ENCODE measurements at places on chromosomes 1 and 21. TPM values are rescaled to one million over a fixed set of nuclear protein-coding genes. Genes with fewer than 3 reads are reported as not detected.

Gene ATAD3B
- total RNA-seq: 32.9 TPM

Gene STUM
- not detected for total RNA-seq

Gene S100A7
- not detected for total RNA-seq

Gene AMY1C
- not detected for total RNA-seq

Gene GPR37L1
- not detected for total RNA-seq

Gene TNFRSF18
- 6.3 TPM for total RNA-seq

Gene SAMD11
- not detected for total RNA-seq

- H3K27me3 ChIP-seq: no peaks in the 10 kb centered on the region
- H3K36me3 ChIP-seq: no peaks in the 10 kb centered on the region
- DNase-seq: peak; percentile 38
- H3K4me1 ChIP-seq: peaks cover 3% of the 10 kb centered on the region
Observed at GRCh38 chr1:27001570-27002360, 8.3 kb downstream of the TRNP1 start.

GRCh38 chr1:219724440-219724839 is 111.5 kb upstream of the ZC3H11B start:
- DNase-seq: no peak
- no peak overlapping the region for H3K4me3 ChIP-seq
- H3K4me1 ChIP-seq: no peaks in the 10 kb centered on the region
- no peak overlapping the region for H3K27ac ChIP-seq

DNA sequence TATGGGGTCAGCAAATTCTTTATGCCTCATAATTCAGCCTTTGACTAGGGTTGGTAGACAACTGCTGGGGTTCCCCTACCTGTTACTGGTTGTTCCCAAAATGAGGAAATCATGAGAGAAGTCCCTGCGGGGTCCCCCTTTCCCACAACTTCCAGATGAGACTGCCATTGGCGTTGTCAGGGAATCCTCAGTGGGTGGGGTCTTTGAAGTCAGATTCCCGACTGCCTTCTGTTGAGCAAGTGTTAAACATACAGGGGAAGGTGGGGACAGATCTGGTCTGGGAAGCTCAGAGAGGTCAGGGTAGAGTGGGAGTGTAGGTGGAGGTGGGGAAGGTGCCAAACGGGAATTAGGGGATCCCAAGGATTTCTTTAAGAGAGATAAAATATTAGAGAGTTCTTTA is 14.7 kb downstream of the HSD3B2 start:
- H3K4me3 ChIP-seq: no peak overlapping the region
- no peaks in the 10 kb centered on the region for H3K36me3 ChIP-seq
- no peak for DNase-seq

- H3K4me3 ChIP-seq: no peak overlapping the region
- H3K27me3 ChIP-seq: no peaks in the 10 kb centered on the region
- H3K27ac ChIP-seq: no peak overlapping the region
Observed at GRCh38 chr21:44649521-44650100, 3.4 kb downstream of the KRTAP10-11 start.

DNA sequence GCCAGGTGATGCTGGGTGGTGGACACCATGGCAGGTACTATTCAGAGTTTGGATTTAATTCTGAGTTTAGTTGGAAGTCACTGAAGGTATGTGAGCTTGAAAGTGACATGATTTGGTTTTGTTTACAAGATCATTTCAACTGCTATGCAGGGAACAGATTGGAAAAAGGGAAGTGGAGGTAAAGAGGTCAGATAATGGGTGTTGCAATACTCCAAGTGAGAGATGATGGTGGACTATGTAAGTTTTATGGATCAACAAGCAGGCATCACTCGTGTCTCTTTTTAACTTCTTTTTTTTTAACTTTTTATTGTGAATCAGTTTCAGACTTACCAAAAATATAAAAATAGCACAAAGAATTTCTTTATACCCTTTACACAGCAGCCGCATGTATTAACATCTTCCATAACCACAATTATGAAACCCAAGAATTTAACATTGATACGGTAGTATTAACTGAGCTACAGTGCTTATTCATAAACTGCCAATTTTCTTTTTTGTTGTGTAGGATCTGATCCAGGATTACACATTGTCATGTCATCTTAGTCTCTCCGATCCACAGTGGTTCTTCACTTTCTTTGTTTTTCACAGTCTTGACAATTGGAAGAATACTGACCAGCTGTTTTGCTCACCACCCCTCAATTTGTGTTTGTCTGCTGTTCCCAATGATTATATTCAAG is 24.9 kb upstream of the NHLH2 start:
- H3K27me3 ChIP-seq: peaks cover 3% of the 10 kb centered on the region
- no peak for DNase-seq
- H3K4me1 ChIP-seq: no peaks in the 10 kb centered on the region
- no peak overlapping the region for H3K27ac ChIP-seq
- H3K36me3 ChIP-seq: no peaks in the 10 kb centered on the region

DNA sequence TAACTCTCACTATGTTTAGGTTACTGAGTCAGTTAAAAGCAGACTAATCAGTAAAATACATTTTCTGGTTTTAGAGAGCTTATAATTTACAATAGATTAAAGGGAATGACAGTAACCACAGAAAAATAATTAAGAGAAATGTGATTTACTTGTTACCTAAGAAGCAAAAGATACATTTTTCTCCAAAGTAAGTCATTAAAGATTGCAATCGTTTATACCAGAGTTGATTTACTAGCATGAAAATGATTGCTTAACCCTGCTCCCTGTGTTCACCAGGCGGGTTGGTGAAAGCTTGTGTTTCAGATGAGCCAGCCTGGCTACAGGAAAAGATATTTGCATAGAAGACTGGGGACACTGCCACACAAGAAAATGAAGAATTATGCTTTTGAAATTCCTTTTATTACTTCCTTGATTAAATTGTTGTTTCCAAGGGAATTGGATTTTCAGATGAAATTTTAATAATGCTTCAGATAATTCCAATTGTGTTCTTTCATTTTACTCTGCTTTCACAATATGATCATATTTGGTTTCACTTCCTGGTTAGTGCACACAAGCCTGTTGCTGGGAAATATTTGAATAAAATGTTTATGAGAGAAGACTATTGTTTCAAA is 27.9 kb downstream of the LRRC8B start:
- peak; percentile 36 for DNase-seq
- H3K36me3 ChIP-seq: no peaks in the 10 kb centered on the region
- peak overlapping the region; percentile 75 for H3K27ac ChIP-seq
- H3K4me1 ChIP-seq: peaks cover 23% of the 10 kb centered on the region

GRCh38 chr1:214761030-214761429 is 158.0 kb downstream of the CENPF start:
- no peak overlapping the region for H3K4me3 ChIP-seq
- no peak overlapping the region for H3K27ac ChIP-seq
- no peak for DNase-seq
- no peaks in the 10 kb centered on the region for H3K4me1 ChIP-seq
- H3K27me3 ChIP-seq: no peaks in the 10 kb centered on the region

- no peak overlapping the region for H3K27ac ChIP-seq
- H3K4me1 ChIP-seq: no peaks in the 10 kb centered on the region
- no peak for DNase-seq
- no peak overlapping the region for H3K4me3 ChIP-seq
- no peaks in the 10 kb centered on the region for H3K27me3 ChIP-seq
Observed at GRCh38 chr1:206449565-206449964, 20.7 kb upstream of the IKBKE start.

DNA sequence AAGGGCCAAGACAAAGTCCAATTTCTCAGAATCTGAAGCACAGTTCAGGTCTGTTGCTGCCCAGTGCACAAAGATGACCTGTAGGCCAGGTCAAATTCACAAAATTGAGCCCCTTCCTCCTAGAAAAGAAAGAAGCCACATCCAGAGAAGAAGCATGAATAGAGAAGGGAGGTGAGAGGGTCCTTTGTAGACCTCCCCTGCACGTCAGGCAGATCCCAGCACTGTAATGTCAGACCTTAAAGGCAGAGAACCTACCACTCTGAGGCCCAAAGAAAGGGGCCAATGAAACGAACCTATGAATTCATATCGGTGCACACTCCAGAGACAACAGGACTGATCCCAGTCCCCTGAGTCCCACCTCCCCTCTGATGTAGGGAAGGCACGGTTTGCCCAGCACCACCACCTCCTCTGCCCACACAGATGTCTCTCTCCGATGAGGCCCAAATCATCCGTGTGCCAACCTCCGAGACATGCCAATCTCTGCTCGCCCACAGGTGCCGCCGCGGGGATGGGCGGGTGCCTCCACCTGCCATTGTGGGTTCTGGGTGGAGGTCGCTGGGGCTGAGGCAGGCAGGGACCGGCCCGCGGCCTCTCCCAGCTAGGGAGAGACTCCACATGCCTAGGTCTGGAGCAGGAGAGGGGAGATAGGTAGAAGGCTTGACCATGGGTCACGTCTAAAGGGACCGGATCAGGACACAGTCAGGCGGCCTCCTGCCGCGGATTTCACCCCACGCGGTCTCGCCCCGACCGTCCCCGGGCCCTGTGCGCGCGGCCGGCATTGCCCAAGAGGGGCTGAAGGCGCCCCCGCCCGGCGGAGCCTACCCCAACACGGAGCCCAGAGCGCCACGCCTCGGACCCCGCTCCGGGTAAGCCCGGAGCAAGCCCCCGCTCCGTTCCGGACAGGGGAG is 42.1 kb downstream of the RRAGC start:
- no peaks in the 10 kb centered on the region for H3K36me3 ChIP-seq
- H3K4me1 ChIP-seq: peaks cover 11% of the 10 kb centered on the region
- H3K27ac ChIP-seq: no peak overlapping the region
